NCI-H1048 (cell line): ENCODE measurements at places on chromosomes 16 and 17.

DNA sequence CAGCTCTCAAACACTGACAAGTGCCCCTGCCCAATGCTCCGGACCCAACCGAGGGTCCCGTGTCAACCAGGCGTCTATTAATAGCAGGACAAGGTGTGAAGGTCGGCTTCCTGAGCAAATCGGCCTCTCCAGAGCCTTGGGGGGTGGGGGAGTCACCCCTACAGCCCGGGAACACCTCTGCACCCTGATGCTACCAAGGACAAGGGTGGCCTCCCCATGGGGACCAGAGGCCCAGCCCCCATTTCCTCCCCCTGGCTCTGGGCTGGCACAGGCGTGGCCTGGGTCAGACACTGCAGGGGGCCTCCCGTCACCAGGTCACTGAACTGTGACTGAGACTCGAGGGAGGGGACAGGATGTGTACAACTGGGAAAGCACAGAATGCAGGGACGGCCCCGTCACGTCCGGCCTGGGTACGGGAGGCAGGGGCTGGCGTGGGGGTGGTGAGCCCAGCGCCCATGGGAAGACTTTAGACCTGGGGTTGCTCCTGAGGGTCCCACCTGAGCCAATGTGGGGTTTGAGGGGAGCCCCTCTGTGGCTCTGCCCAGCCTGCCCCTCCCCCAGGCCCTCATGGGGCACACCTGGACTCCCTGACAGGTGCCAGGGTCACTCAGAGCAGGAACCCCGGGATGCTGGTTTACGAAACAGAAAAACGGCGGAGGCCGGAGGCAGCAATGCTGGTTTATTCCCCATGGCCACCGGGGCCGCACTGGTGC lies 579 bp upstream of the CYBA start:
- DNase-seq, result no peak

DNA sequence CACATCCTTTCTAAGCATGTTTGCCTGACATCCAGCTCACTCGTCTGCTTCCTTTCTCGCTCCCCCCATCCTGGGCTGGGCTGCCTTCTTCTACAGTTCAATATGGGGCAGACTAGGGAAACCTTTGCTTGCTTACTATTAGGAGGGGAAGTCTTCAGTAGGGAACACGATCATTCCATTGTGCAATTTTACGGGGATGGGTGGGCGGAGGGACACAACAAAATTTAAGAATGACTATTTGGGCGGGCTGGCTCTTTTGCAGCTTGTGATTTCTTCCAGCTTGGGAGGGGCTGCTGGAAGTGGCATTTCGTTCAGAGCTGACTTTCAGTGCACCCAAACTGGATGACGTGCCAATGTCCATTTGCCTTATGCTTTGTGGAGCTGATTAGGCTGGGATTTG lies 25.4 kb downstream of the PCTP start:
- DNase-seq, result no peak

- no peak for DNase-seq
Measured at GRCh38 chr16:82846806-82847205, 220.0 kb downstream of the CDH13 start.

- DNase-seq, result no peak
Measured at GRCh38 chr17:20925954-20926353, 116.9 kb downstream of the USP22 start.

DNA sequence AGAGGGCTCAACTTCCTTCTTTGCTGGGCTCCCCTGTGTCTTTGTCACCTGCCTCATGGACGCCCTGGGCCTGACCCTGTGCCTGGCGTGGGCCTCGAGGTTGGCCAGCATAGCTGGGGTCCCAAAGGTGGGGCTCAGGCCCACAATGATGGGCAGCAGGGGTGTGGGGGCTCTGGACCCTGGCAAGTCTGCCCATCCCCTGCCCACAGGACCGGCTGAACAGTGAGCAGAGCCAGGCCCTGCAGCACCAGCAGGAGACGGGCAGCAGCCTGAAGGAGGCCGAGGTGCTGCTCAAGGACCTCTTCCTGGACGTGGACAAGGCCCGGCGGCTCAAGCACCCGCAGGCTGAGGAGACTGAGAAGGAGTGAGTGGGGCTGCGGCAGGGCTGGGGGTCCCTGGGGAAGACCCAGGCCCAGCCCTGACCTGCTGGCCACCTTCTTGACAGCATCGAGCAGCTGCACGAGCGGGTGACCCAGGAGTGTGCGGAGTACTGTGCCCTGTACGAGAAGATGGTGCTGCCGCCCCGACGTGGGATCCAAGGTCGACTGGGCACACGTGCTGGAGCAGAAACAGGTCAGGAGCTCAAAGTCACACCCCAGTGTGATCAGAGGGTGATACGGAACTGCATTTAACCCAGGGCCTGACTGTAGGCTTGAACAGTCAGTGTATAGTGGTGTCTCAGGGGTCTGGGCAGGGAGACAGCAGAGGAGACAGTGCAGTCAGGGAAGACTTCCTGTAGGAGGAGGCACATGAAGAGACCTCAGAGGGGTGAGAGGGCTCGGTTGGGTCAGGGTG lies 3.8 kb downstream of the EVPLL start:
- DNase-seq, result no peak
